ENCODE measurements at places on chromosomes 11 and 22.

DNA sequence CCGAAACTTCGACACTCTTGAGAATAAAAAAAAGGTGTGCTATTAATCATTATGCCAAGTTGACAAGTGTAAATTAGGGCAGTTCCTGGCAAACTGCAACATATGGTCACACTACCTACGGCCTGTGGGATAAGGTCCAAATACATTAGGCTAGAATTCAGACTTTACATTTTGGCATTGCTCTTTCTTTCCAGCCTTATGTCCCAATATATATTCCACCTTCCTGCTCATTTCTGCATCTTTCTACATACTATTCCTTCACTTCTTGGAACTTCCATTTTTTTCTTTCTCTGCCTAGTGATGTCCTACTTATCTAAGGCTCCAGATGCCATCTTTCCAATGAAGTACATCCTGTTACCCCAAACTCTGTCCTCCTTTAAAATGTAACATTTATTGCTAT lies 577.2 kb downstream of the LRRC4C start:
- DNase-seq, result no peak

GRCh38 chr11:15148169-15148568 lies 33.4 kb downstream of the INSC start:
- DNase-seq, result no peak

DNA sequence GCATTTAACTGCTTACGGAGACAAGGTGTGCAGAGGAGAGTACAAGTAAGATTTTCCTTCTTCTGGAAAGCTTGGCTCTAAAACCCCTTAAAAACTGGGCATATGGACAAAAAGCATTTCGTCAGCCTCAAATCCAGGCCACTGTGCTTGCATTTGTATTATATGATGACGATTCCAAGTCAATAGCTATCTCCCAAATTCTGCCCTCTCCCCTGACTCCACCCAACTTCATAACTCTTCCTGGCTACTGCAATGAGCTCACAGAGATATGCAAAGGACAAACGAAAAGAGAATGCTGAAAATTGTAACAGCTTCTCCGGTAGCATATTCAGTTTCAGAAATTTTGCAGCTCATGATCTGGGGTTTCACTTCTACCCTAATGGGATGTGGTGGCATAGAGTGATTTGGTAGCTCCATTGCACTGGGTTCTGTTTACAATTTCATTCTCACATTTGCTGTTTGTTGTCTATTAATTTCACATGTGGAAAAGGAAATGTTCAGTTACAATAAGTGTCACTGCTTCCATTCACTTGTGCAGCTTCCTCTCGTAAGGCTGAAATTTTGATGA lies 45.6 kb upstream of the CHRM4 start:
- no peak for DNase-seq

GRCh38 chr22:36329254-36330078 lies 58.3 kb downstream of the MYH9 start:
- DNase-seq, result peak; percentile 73

GRCh38 chr22:48520884-48521588 lies 1306.6 kb downstream of the BRD1 start:
- no peak for DNase-seq

GRCh38 chr11:134330611-134331353 lies 1.0 kb upstream of the GLB1L2 start:
- no peak for DNase-seq

DNA sequence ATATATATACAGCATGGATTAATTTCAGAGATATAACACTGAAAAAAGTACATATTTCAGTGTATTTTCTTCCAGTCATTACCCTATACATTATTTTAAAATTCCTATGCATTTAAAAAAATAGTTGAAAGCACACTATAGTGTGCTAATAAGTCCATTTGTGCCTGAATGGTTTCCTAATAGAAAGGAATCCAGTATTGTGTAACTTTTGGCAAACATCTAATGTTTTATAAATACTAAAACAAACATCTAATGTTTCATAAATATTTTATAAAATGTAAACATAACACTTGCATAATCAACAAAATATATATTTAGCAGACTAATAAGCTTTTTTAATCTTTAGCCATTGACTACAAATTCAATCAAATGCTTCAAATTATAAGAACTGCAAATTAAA lies 126.6 kb upstream of the FIBIN start:
- DNase-seq, result no peak

GRCh38 chr22:32958001-32958400 lies 100.2 kb downstream of the SYN3 start:
- DNase-seq, result no peak

DNA sequence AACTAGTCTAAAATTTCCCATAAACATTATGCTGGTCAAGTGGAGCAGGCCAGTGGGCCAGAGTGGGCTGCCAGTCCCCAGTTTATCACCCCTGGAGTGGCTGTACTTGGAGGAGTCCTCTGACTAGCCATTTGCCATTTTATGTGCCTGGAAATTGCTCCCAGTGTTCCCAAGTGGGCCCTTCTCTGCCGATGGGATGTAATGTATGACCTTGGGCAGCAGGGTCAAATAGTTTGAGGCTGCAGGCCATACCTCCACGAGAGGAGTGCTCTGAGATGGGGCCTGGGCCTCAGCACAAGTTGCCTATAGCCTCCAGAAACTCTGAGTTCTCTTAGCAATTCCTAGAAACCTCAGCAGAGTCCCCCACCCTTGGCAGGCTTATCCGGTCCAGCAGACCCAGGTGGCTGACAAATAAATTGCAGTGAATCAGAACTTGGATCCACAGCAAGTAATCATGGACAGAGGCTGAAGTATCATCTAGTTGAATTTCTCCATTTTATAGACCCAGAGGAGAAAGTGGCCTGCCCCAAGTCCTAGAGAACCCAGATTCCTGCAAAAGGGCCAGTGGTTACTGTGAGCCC lies 17.8 kb upstream of the PATZ1 start:
- no peak for DNase-seq

DNA sequence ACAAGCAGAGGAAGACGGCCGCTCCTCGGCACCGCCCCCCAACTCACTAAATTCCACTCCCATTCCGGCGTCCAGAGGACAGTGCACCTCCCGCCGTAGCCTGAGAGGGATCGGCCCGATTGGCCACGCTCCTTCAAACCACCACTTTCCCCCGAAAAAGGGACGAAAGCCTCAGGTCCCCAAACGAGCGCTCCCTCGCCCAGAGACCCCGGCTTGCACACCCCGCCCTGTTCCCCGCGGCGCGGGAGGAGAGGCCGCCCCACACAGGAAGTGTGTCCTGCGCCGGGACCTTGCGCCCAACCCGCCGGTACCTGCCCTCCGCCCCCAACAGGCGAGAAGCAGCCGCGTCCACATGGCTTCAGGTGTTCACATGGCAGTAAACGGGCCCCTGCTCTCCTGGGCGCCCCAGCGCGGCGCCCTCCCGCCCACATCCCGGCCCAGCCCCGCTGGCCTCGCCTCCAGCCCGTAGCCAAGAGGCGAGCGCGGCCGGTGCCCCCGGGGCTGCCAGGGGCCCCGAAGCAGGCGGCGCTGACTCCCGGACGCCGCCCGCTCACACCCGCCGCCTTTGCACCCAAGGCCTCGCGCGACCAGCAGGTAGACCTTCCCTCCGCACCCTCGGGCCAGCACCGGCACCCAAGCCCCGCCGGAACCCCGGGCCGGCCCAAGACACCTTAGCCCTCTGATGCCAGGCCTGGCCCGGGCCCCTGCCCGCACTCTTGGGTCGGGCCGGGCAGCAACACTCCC lies 849 bp downstream of the TCF20 start:
- no peak for DNase-seq

DNA sequence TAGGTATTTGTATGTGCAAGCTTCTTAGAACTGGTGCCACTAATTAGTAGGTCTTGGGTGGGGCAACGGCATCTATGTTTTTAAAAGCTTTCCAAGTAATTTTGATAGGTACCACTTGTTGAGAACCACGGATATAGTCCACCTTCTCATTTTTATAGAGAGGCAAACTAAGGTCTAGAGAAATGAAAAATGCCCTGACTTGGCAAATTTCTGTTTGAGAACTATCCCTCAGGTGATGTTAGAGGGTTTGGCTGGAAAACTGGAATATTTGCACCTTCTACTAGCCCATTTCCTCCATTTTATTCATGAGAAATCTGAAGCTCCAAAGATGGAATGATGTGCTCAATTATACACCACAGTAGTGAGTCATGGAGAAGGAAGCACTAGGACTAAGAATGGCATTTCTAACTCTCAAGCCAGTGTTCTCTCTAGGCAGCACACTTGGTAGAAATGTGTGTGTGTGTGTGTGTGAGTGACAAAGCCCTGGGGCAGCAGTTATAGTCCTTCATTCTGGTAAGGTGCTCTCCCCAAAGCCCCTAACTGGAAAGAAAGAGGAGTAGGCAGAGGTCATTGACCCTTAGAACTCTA lies 1.8 kb upstream of the TMEM86A start:
- no peak for DNase-seq

GRCh38 chr22:46763051-46763705 lies 728 bp downstream of the TBC1D22A start:
- DNase-seq, result no peak

DNA sequence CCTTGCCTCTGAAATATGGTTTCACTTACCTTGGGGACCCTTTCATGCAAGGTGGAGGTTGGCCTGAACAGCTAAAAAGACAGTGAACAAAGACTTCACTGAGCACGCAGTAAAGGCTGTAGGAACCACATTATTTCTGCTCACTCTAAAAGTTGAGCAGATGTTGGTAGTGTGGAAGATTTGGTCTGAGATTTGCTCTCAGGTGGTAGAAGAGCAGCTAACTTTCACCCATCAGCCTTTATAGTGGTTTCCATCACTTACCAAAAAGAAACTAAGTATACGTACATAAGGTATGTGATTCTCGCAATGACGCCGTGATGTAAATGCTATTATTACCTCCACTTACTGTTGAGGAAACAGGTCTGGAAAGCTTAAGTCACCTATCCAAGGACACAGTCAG lies 47.3 kb downstream of the PRR5L start:
- DNase-seq, result no peak

DNA sequence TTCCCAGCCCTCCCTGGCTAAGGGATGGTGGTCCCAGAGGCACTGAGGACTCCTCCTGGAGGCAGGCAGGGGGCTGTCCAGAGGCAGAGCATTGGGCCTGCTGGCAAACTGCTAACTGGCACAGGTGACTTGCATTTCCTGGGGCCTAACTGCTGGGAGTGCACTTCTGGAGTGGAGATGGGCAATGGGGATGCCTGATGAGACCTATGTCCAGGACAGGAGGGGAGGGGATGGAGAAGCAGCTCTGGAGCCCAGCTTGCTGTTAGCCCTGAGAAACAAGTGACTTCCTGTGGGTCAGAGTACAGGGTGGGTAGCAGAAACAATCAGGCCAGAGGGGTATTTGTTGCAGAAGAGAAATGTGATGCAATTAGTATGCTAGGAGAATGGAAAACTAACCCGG lies 253.2 kb downstream of the ST3GAL4 start:
- DNase-seq, result no peak

GRCh38 chr22:29609139-29609538 lies 5.7 kb downstream of the NF2 start:
- DNase-seq, result no peak

DNA sequence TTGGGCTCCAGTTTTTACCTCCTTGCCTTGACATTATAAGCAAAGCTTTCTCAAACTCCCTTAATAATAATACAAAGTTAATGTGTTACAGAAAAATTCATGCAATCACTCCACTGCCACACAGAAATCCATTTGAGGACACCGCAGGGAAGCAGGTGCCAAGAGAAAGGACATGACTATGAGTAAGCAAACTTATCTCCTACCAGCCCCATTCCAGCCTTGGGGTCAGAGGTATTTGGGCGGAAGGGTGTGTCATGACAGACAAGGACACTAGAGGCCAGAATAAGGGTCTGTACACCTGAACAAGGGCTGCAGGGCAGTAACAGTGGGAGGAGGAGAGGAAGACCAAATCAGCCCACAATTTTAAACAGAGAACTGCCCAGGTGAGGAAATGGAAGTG lies 5.9 kb downstream of the GNG3 start:
- no peak for DNase-seq

- DNase-seq, result no peak
Measured at GRCh38 chr11:115316696-115317095, 187.5 kb downstream of the CADM1 start.

DNA sequence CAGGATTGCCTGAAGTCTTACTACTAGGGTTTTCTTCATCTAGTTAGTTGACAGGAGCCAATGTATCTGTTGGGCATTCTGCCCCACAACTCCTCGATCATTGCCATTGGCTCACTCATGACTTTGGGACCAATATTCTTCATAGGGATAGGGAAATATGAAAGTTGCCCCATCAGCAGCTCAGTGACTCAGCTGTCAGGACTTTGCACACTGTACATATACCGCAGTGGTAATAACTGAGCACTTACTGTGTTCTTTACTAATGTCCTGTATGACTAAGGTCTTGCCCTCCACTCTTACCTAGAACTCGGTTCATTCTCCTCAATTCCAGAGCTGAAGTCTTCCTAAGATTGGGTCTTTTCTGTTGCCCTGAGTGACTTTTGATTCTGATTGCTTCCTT lies 46.8 kb upstream of the PGR start:
- no peak for DNase-seq

DNA sequence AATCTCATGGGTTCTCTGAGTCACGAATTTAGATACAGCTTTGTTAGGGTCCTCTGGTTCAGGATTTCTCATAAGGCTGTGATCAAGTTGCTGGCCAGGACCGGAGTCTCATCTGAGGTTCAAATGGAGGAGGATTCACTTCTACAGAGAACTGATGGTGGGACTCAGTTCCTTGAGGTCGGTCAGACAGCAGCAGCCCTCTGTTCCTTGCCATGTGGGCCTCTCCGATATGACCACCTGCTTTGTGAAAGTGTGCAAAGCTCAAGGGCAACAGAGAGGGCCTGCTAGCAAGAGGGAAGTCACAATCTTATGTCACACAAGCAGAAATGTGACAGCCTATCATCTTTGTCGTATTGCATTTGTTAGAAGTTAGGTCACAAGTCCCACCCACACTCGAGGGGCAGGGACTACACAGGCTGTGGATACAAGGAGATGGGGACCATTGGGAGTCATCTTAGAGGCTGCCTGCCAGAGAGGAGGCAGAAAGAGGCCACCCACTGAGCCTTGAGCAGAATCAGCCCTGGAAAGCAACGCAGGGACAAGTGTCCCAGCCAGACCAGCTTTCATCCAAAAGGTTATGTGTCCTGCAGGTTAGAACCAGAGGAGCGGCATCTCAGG lies 34.5 kb downstream of the RPUSD4 start:
- no peak for DNase-seq

DNA sequence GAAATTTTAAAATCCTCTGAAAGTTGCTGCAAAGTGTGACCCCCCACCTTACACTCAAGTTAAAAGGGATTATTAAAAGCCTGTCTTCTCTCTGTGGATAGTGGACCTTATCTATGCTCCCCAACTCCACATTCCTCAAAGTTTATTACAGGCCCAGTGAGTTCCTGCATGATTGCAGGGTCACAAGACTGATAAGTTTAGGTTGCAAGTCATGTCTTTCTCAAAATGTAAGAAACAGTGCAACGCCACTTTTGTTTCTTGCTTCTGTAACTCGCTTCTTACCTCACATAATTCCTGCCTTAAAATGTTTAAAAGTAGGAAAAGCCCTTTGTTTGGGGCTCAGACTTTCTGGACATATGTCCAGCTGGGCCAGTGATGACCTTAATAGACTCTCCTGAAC lies 38.4 kb upstream of the GLYAT start:
- DNase-seq, result no peak

Data from stimulated activated CD8-positive, alpha-beta memory T cell treated with anti-CD3 and anti-CD28 coated beads, Interleukin-4, amount 100 ng/mL, for 1 hour (primary cell).